Fibroblast of upper back skin (primary cell): ENCODE measurements at places on chromosomes 7 and 10.

GRCh38 chr7:139131-139530, 53.2 kb upstream of the FAM20C start:
- DNase-seq: no peak

DNA sequence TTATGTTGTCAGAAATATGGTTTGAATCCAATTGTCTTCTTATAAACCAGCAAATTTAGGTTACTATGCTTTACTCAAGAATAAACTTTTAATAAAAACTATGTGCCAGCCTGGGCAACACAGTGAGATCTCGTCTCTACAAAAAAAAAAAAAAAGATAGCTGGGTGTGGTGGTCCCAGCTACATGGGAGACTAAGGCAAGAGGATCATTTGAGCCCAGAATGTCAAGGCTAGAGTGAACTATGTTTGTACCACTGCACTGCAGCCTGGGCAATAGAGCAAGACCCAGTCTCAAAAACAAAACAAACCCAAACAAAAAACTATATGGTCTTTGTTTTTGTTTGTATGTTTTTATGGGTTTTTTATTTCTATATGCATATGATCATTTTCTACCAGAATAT, 7.5 kb upstream of the ARHGAP12 start:
- DNase-seq: no peak

DNA sequence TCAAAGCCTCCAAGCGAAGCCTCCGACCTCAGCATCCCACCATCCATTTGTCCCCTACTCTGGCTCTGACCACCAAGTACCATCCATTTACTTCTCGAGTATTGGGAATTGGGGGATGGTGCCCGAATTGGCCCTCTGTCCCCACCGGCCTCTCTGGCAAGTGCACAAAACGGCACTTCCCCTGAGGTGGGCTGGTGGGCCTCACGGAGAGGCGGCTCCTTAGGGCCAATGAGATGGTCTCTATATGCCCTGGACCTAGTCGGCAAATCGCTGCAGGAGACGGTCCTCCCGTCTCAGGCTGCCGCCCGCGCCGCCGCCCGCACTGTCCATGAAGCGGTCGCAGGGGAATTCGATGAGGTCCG, 2.8 kb downstream of the TRIL start:
- no peak for DNase-seq

DNA sequence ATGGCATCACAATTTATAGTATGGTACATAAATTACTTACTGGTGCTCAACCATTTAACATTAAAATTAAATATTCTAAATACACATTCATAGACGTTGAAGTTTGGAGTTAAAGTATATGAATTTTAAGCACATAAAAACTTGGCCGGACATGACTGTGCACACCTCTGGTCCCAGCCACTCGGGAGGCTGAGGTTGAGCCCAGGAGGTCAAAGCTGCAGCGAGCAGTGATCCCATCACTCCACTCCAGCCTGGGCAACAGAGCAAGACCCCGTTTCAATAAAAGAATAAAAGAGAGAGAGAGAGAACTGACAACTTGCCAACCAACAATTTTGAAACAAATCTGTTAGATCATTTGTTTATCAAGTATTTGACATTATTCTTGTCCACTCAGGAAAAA, 943.3 kb upstream of the KCND2 start:
- DNase-seq: no peak

- peak; percentile 74 for DNase-seq
Observed at GRCh38 chr10:47406870-47407691, 23.0 kb upstream of the ZNF488 start.

DNA sequence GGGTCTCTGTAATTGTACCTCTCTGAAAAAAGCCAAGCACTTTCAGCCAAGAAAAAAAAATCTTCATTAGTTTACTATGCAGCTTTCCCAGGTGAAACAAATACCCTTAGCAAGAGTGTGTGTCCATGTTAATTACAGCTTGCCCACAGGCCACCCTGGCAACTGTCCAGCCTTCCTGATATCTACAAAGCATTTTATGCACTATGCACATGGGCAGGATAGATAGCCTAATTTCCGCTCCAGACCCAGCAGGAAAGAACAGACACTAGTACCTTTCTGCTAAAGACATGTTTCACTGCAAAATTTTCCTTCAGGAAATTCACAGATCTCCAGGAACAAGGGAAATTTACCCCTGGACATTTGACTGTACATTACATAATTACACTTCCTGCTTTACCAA, 24.4 kb downstream of the CACNA2D1 start:
- no peak for DNase-seq

DNA sequence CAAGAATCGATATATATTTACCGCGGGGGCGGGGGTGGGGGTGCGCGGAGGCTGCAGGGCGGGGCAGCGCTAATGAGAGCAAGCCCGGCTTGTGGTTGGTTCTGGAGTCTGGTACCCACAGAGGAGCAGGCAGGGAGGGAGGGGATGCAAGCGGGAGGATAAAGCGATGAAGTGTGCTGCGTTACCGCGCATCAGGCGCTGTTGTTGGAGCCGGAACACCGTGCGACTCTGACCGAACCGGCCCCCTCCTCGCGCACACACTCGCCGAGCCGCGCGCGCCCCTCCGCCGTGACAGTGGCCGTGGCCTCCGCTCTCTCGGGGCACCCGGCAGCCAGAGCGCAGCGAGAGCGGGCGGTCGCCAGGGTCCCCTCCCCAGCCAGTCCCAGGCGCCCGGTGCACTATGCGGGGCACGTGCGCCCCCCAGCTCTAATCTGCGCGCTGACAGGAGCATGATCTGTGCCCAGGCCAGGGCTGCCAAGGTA, at the start of gene HECW1:
Gene HECW1 (plus strand): TSS at position 189 of the 482 bp plus-strand sequence. CDS start 131,259 bp downstream, outside the sequence.
- DNase-seq: no peak

GRCh38 chr10:123995461-123996131, 97.8 kb downstream of the CHST15 start:
- DNase-seq: peak; percentile 88

DNA sequence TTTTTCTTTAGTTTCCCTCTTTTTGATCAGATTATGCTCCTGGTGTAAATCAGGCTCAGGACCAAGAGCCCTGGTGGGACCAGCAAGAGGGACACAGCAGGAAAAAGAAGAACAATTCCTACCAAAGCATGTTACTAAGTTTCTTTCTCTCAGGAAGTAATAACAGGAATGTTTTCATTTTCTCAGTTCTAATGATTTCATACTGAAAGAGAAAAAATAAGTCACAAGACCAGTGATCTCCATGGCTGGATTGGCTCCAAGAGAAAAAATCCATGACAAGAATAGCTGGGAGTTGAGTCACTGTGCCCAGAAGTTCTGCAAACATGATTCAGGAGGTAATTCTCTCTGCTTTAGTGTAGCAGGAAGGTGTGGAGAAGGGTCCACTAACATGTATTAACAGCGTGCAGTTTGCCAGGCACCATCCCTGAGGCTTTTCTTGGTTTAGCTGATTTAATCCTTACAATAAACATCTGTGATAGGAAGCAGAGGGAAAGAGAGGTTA, 23.8 kb upstream of the IFIT2 start:
- DNase-seq: peak; percentile 99

DNA sequence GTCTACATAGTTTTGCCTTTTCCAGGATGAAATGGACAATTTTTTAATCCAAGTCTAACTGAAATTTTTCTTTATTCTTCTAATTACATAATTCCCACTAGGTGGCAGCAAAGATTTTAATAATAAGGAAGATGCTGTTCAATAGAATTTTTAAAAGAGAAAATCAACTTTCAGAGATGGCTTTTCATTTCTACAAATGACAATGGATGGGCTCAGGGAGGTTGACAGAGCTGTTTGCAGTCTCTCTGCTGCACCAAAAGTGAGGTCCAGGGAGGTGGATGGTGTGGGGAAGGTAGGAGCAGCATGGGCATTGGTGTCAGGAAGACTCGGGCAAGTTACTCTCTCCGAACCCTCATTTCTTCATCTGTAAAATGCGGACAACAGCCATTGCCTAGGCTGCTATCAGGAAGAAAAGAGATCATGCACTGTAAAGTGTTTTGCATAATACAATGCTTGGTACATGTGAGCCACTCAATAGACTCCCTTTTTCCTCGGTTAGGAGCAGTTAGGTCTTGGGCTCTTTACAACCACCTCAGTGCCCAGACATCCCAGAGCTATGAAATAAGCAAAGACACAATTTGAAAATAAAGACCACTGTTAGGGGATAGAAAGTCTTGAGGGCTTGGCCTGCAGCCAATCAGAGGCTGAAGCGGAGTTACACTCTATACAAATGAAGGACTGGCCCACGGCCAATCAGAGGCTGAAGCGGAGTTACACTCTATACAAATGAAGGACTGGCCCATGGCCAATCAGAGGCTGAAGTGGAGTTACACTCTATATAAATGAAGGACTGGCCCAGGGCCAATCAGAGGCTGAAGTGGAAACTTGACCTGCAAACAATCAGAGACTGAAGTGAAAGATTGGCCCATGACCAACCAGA, 107.1 kb downstream of the ABLIM1 start:
- peak; percentile 34 for DNase-seq

GRCh38 chr7:112049555-112050249, 156.5 kb downstream of the DOCK4 start:
- DNase-seq: no peak

- no peak for DNase-seq
Observed at GRCh38 chr7:11120675-11121220, 147.1 kb downstream of the PHF14 start.

- no peak for DNase-seq
Observed at GRCh38 chr10:114294549-114294948, 55.5 kb downstream of the VWA2 start.

DNA sequence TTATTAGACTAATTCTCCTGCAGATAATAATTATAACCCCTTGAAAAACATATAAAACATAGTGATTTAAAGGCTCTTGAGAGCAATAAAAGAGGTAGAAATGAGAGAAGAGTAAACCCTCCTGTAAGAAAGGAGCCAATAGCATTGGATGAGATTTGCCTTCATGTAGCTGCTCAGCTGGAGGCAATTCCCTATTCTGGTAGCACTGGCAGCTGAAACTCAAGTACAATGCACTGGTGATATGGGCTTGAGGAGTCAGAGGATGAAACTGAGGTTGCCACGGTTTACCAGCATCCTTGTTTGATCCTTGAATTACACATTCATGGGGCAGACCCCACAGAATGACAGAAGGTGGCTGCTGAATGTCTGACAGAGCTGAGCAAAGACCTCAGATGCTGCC, 76.4 kb downstream of the CTTNBP2 start:
- DNase-seq: no peak

DNA sequence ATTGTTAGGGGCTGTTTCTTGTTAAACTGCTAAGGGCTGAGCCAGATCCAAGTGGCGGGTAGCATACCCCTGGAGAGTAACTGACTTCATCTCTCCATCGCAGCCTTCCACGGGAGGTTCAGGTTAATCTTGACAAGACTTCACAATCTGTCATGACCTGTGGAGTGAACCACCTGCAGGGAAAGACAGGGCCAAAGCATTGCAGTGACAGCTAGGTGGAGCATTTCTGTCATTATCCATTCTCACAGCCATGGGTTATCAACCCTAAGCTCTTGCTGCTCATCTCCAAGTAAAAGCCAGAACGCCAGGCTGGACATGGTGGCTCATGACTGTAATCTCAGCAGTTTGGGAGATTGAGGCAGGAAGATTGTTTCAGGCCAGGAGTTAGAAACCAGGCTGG, 17.2 kb downstream of the ABCC2 start:
- DNase-seq: no peak

DNA sequence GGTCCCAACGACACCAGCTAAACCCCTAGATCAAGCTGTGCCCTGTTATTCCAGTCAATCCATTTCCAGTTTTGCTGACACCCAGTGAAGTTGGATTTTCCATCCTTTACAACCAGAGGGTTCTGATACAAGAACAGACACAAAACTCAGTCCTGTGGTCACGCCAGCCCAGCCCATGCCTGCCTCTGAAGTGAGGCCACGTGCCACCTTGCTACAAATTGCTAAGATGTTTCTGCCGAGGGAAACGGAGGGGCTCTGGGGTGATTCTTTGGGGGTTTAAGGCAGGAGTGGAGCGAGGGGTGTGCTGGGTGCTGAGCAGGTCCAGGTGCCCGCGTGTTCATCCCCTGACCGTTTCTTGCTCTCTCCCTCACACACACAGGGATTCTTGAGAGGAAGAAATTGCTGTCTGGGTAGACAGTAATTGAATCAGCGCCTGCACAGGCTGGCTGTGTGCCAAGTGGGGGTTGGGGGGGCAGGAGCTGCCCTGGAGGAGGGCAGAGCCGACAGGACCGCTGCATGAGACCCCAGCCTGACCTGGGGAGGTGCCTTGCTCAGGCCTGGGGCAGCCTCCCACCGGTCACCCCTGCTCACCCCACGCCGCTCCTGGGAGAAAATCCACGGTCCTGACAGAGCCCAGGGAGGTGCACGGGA, 38.1 kb downstream of the ADAP1 start:
- no peak for DNase-seq

- no peak for DNase-seq
Observed at GRCh38 chr7:81248420-81248819, 329.6 kb upstream of the SEMA3C start.

- no peak for DNase-seq
Observed at GRCh38 chr10:76937181-76937600, 700.4 kb downstream of the KCNMA1 start.

GRCh38 chr10:54284526-54285193, 516.4 kb downstream of the PCDH15 start:
- DNase-seq: no peak

DNA sequence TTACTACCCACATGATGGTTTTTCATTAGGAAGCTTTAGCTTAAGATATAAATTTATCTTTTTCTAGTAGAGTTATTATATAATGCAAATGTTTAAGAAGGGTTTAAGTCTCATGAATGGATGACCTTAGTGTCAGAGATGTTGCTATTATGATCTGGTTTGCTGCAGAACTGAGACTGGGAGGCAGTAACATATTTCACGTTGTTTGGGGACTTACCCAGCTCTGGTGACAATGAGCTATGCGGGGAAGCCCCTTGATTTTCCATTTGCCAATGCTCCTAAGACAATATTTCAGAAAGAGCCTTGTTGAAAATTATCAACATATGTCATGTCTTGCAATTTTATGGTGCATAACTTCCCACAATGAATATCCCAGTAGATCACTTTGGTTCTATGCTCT, 754.6 kb downstream of the REEP3 start:
- DNase-seq: no peak

- DNase-seq: peak; percentile 13
Observed at GRCh38 chr7:1058821-1059199, 14.5 kb downstream of the GPR146 start.

DNA sequence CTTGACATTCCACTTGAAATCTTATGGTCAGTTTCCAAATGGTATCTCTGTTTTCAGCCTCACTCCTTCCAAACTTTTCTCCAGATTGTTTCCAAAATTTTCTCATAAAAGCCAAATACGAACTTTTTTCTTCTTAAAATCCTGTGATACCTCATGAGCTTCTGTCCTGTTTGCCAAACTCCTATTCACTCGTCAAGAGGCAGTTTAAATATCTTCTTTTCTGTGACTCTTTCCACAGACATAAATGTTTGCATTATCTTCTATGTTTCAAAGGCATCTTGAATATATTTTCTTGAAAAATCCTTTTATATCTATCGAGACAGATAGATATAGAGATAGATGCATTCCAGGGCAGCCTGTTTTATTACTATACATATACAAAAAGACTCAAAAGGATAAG, 109.4 kb downstream of the NRG3 start:
- no peak for DNase-seq

GRCh38 chr7:23247603-23248335, 1.2 kb downstream of the GPNMB start:
- DNase-seq: no peak
